Uterus (tissue), 4 donors: ENCODE measurements at places on chromosomes 2 and 18.

DNA sequence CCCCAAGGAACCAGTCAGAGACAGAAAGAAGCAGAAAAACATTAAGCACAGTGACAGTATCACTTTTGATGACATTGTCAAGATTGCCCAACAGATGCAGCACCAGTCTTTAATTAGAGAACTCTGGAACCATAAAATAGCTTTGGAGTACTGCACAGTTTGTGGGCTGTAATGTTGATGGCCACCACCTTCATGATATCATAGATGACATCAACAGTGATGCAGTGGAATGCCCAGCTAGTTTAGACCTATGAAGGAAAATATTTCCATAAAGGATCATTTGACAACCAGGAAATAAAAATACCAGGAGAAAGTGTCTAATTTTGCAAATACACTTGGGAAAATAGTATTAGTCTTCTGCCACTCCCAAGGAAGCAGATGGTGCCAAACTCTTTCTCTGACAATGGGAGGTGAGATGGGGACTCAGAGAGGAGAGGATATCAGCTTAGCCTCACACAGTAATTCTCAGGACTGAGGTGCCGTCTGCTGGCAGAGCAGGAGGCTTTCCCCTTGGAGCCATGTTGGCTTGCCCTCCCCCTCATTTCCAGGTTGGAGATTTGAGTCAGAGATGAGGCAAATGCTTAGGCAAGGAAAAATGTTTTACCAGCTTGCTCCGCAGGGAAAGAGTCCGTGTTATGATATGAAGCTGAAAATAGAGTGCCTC, 107.5 kb upstream of the CELF4 start:
- DNase-seq: no peak

GRCh38 chr2:145260674-145261073, 740.8 kb upstream of the ZEB2 start:
- no peak for DNase-seq

DNA sequence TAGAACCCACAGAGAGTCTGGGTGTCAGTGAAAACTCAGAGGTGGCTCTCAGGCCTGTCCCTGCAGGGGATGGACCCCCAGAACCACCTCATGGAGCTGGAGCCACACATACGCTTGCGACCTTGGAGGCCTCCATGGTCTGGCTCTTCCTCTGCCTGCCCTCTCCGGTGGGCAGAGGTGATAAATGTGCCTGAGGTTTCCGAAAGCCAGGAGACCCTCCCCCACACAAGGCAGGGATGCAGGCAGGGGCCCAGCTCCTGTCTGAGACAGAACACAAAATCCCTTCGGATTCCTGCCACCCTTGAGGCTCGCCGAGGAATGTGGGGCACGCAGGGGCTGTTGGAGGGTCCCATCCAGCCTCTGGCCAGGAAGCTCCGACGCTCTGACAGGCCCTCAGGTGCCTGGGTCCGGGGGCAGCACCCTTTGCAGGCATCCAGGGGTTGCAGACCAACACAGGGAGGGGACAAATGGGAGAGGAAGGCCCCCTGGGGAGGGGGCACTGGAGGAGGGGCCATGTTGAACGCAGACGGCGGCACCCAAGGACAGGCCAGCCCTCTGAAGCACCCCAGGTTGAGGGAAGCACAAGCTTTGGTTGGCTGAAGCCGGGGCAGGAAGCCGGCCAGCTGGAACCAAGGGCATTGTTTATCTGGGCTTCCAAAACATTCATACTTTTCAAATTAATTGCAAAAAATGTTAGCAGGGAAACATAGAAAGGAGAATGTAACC, 4.1 kb upstream of the SNED1 start:
- no peak for DNase-seq

- no peak for DNase-seq
Observed at GRCh38 chr2:158337018-158337417, 119.5 kb downstream of the CCDC148 start.

DNA sequence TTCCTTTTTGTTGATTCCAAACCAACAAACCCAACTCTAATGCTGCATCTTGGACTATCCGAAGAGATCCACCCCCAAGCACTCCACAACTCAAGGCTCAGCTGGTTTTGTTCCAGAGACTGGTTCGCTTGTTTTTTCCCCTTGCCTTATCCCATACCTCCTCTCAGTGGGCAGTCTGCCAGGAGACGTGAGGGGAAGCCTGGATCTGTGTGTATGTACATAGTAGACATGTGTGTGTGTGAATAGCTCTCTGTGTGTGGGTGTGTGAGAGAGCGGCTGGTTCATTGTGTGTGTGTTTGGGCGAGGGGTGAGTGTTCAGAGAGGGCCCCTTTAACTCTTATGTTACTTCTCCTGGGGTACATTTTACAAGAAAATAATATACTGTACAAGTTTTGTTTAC, 94.4 kb downstream of the NRP2 start:
- DNase-seq: no peak

DNA sequence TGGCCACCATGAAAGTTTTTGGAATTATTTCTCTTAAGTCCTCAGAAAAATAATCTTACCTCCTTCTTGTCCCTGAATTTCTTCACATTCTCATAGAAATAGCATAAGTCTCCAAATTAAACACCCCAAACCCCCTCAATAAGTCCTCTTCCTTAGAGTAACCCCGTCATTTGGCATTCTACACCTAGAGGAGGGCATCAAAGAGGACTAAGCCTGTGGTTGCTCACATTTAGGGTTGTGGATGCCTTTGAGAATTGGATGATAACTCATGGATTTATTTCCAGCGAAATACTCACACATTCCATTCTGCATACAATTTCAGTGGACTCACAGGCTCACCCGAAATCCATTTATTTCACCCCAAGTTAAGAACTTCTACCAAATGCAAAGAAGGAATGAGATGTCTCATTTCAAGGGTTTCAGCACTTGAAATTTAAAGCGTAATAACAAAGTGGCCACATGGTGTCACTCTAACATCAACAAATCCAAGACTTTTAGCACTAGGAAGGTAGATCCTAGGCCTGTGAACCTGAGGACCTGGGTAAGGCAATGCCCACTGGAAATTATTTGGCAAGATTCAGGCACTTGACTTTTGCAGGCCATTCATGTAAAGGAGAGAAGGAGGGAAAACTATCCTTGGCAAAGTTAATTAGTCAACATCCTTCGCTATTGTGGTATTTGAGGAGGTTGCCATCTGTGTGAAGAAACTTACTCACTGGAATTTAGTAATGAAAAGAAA, 24.6 kb downstream of the DYTN start:
- DNase-seq: no peak

GRCh38 chr2:118987886-118988285, 45.9 kb downstream of the MARCO start:
- DNase-seq: no peak

- DNase-seq: no peak
Observed at GRCh38 chr2:221549143-221549542, 23.0 kb downstream of the EPHA4 start.

- no peak for DNase-seq
Observed at GRCh38 chr18:28269750-28270149, 92.8 kb upstream of the CDH2 start.

GRCh38 chr18:77131652-77132368, 773 bp downstream of the MBP start:
- peak; percentile 69 for DNase-seq

DNA sequence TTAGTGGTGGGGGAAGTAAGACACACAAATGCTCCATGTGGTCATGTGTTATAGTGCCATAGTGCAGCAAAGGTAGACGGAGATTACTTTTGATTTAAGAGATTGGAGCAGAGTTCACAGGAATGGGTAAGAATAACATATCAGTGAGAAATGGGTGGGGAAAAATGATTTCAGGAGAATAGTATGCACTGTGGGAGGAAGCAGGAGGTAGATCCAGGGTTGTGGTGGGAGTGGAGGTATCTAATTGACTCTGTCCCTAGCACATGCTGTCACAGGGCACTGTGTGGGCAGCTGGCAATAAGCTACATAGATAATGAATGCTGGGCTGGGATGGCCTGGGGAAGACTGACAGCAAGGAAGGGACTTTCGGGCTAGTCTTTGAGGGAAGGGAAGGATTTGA, 65.3 kb downstream of the STAT1 start:
- DNase-seq: no peak

DNA sequence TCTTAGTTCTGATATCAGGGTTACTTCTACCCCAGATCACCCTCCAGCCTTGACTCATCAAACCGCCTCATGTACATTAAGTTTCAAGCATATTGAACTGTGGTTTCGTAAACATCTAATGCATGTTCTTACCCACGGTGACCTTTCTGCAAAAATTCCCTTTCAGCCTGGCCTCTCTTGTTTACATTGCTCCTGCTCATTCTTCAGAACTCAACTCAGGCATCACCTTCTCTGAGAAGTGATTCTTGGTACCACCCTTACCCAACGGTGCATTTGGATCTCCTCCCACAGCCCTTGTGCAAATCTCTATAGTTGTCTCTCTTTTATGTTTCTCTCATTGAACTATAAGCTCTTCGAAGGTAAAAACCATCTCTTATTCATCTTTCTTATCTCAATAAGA, 503.1 kb upstream of the PKDCC start:
- DNase-seq: no peak

DNA sequence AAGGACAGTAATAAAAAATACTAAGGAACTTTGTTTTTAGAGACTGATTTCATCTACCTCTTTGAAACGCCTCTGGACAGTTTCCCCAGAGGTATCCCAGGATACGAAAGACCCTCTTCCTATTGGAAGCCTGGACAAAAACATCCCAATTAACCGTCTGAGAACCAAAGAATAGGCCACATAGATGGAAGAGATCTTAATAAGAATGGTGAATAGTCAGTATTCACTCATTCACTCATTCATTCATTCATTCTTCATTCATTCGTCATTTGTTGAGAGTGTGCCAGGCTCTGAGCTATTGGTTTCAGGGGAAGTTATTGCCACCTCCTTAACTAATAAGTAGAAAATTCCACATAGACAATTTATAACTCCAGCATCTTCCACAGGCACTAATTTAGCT, 73.2 kb upstream of the SP5 start:
- no peak for DNase-seq

GRCh38 chr2:18976168-18976961, 382.1 kb downstream of the OSR1 start:
- DNase-seq: peak; percentile 52

GRCh38 chr2:152646264-152646663, 71.0 kb downstream of the PRPF40A start:
- no peak for DNase-seq

DNA sequence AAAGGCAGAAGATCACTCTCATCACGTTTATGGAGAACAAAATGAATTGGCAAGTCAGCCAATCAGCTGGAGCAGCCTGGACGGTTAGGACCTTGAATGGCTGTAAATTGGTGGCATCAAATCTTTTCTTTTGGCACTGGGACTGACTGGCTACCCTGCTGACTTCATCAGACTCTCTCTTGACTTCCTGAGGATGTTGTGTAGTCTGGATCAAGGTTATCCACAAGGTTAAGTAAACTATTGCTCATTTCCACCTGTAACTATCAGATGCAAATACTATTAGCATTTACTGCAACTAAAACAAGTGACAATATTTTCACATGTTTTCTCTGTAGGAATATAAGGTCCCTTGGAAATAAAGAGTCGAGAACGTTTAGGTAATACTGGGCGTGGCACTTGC, 134.3 kb upstream of the RASGRP3 start:
- no peak for DNase-seq

- no peak for DNase-seq
Observed at GRCh38 chr2:112623913-112624777, 21.6 kb upstream of the SLC20A1 start.

- DNase-seq: no peak
Observed at GRCh38 chr2:88232074-88232782, 62.1 kb downstream of the THNSL2 start.

DNA sequence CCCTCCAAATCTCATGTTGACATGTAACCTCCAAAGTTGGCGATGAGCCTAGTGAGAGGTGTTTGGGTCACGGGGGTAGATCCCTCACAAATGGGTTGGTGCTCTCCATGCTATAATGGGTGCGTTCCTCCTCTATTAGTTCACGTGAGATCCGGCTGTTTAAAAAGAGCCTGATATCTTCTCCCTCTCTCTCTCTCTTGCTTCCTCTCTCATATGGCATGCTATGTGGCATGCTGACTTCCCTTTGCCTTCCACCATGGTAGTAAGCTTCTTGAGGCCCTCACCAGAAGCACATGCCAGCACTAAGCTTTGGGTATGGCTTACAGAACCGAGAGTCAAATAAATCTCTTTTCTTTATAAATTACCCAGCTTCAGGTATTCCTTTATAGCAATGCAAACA, 39.2 kb downstream of the C2orf76 start:
- DNase-seq: no peak
